ENCODE measurements at places on chromosomes 5 and 9. TPM values are rescaled to one million over a fixed set of nuclear protein-coding genes. Genes with fewer than 3 reads are reported as not detected.

The PCDHGA12 gene
- total RNA-seq, result 0.79 TPM

DNA sequence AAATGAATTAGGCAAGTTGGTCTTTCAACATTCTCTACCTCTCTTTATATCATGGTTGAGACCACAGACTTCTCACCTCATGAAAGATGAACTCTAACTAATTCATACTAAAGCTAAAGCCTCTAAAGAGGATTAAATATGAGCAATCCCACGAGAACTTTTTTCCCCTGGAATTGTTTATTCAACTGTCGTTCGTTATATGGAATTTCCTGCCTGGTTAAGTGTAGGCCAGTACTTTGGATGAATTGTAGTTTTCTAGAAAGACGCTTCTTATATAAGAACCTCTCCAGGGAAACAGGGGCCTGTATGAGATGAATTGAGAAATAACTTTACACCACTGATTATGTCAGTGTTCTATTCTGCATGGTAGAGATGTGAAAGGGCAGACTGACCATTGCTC lies 42.9 kb downstream of the PDCD1LG2 start:
- H3K27me3 ChIP-seq, result no peaks in the 10 kb centered on the region
- H3K4me1 ChIP-seq, result peaks cover 16% of the 10 kb centered on the region
- H3K4me3 ChIP-seq, result no peak overlapping the region
- H3K27ac ChIP-seq, result no peak overlapping the region

- H3K27me3 ChIP-seq, result no peaks in the 10 kb centered on the region
- H3K4me1 ChIP-seq, result peaks cover 10% of the 10 kb centered on the region
- H3K4me3 ChIP-seq, result no peak overlapping the region
- no peak for DNase-seq
Measured at GRCh38 chr9:129323376-129323998, 145.4 kb upstream of the IER5L start.

GRCh38 chr5:72144762-72145161 lies 37.5 kb downstream of the MAP1B start:
- H3K4me1 ChIP-seq, result peaks cover 15% of the 10 kb centered on the region
- no peaks in the 10 kb centered on the region for H3K27me3 ChIP-seq

The TAF11L5 gene
- total RNA-seq, result not detected

GRCh38 chr9:87479801-87480201 lies 17.9 kb upstream of the DAPK1 start:
- H3K4me1 ChIP-seq, result no peaks in the 10 kb centered on the region
- no peaks in the 10 kb centered on the region for H3K27me3 ChIP-seq
- H3K4me3 ChIP-seq, result no peak overlapping the region
- no peaks in the 10 kb centered on the region for H3K36me3 ChIP-seq

The TEK gene
- total RNA-seq, result 0.91 TPM

GRCh38 chr5:149264439-149265067 lies 7.1 kb upstream of the AFAP1L1 start:
- H3K4me3 ChIP-seq, result no peak overlapping the region
- H3K4me1 ChIP-seq, result peaks cover 22% of the 10 kb centered on the region
- no peak overlapping the region for H3K27ac ChIP-seq
- DNase-seq, result peak; percentile 78
- no peaks in the 10 kb centered on the region for H3K27me3 ChIP-seq

- no peak overlapping the region for H3K4me3 ChIP-seq
- H3K27me3 ChIP-seq, result peaks cover 2% of the 10 kb centered on the region
- peaks cover 14% of the 10 kb centered on the region for H3K36me3 ChIP-seq
- DNase-seq, result no peak
- H3K4me1 ChIP-seq, result peaks cover under 1% of the 10 kb centered on the region
Measured at GRCh38 chr5:176658817-176659511, 11.7 kb downstream of the TSPAN17 start.

DNA sequence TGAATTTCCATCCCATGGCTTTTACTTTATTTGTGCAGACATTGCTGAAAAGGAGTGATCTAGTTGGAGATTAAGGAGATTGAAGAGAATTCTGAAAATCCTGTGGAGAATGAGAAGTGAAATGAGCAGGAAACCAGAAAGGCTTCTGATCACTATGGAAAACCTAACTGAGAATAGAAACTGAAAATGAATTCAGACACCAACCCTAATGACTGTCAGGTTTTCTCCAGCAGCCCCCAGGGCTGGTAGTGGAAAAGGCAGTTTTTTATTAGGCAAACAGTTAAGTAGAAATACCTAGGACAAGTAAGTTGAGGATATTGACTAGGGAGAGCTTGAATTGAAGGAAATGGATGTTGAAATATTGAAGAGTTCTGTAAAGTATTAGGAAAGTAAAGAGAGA lies 14.7 kb upstream of the ARRDC3 start:
- DNase-seq, result no peak
- H3K27ac ChIP-seq, result no peak overlapping the region
- no peaks in the 10 kb centered on the region for H3K4me1 ChIP-seq

DNA sequence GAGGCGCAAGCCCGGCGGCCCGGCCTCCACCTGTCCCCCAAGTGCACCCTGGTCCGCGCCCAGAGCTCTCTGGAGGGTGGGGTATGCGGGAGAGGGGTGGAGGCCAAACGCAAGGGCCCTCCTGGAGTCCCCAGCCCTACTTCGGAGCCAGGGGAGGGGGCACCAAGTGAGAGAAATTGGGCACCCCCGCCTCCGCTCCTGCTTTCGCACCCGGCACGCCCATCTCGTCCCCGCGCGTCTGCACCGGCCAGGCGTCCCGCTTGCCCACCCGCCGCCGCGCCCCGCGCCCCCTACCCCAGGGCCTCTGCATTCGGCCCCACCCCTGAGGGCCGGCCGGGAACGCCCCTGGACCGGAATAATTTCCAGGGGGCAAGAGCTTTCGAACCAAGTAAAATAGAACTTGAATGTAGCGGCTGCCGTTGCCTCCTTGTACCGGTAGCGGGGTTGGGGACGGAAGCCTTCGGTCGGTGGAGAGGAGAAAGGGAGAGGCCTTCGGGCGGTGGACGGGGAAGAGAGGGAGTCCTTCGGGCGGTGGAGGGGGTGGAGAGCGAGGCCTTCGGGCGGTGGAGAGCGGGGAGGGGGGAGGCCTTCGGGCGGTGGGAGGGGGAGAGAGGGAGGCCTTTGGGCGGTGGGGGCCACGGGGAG lies 694 bp upstream of the PHPT1 start:
- H3K27me3 ChIP-seq, result no peaks in the 10 kb centered on the region
- peaks cover 35% of the 10 kb centered on the region for H3K36me3 ChIP-seq
- peak; percentile 47 for DNase-seq
- peak overlapping the region; percentile 96 for H3K4me3 ChIP-seq

DNA sequence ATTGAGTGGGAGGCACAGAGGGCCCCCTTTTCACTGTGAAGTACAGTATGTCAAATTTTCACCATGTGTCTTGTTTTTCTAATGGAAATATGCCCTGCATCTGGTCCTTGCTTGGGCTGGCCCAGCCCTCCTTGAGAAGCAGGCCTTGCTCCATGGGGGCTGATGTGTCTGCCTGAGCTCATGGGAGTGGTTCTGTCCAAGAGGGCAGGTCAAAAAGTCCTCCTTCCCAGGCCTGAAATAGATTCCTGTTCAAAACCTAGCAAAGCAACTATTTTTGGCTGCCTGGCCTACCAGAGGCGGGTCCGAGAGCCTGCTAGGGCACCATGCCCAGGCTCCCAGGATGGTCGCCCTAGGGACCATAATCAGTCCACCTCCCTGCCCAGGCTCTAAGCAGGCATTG lies 40.5 kb upstream of the NEURL1B start:
- H3K4me1 ChIP-seq, result peaks cover 5% of the 10 kb centered on the region
- no peak overlapping the region for H3K27ac ChIP-seq
- H3K4me3 ChIP-seq, result no peak overlapping the region
- no peak for DNase-seq
- H3K27me3 ChIP-seq, result no peaks in the 10 kb centered on the region
